ENCODE measurements at places on chromosomes 3 and 15.
A peak's percentile ranks its signal among the peaks of the same experiment; 100 is the strongest.

DNA sequence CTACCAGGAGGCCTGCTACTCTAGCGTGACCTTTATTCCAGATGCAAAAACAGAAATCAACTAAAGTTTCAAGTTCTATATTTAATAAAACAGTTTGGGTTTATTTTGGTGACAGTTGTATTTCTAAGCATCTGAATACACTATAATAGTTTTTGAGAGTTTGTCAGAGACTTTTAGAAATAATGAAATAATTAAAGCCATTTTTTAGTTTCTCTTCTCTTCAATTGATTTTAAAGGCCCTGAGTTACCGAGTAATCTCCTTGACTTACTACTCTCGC lies 523.4 kb downstream of the CADM2 start:
- no peak for DNase-seq

- peak; percentile 13 for DNase-seq
Measured at GRCh38 chr3:119322021-119322834, 28.0 kb downstream of the ARHGAP31 start.

DNA sequence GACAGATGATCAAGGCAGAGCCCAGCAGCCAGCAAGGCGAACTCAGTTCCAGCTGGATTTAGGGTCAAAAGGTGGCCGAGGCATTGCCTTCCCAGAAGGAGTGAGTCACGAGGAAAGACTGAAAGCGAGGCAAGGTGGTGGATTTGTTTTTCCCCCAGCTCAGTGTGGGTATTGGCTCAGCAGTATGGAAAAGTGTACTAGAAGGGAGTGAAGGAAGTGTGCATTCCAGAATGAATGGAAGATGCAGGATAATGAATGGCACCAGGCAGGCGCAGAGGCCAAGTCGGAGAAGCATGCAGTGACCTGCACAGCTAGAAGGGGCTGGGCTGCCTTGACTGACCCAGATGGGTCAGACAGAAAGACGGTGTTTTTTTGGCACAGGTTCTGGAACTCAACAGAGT lies 46.3 kb downstream of the FOXP1 start:
- DNase-seq: no peak

GRCh38 chr15:100693451-100693850 lies 91.1 kb downstream of the ASB7 start:
- peak; percentile 55 for DNase-seq

All from HT-29 (cell line).